ENCODE measurements at places on chromosomes 16 and 17.

GRCh38 chr16:47777220-47777619 is 316.1 kb downstream of the PHKB start:
- no peak for DNase-seq

- peak; percentile 50 for DNase-seq
These were observed 27.8 kb downstream of the CYB5D2 start for GRCh38 chr17:4170639-4171280.

DNA sequence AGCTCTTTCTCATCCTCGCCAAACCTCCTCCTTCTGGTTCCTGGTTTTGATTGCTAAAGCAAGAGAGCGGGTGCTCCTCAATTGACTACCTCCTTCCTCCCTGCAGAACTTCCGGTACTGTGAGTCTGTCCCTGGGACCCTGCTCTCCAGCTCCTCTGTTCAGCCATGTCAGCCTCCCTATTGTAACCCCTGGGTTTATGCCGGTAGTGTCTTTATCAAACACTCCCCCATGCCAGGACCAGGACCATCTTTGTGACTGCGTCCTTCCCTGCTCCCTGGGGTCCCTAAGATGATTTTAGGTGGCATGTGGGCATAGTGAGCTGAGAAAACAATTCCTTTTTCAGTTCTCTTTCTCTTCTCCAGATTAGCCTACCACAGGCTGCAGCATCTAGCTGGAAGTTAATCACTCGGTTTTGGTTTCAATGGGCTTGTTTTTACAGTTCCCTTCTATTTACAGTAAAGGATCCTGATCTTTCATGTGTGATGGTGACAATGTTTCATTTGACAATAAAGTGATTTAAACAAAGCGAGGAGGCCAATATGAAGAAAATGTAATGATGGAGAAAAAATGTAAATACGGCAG is 27.7 kb upstream of the IL21R start:
- no peak for DNase-seq

- no peak for DNase-seq
These were observed 58.9 kb downstream of the BAIAP2 start for GRCh38 chr17:81093619-81094508.

DNA sequence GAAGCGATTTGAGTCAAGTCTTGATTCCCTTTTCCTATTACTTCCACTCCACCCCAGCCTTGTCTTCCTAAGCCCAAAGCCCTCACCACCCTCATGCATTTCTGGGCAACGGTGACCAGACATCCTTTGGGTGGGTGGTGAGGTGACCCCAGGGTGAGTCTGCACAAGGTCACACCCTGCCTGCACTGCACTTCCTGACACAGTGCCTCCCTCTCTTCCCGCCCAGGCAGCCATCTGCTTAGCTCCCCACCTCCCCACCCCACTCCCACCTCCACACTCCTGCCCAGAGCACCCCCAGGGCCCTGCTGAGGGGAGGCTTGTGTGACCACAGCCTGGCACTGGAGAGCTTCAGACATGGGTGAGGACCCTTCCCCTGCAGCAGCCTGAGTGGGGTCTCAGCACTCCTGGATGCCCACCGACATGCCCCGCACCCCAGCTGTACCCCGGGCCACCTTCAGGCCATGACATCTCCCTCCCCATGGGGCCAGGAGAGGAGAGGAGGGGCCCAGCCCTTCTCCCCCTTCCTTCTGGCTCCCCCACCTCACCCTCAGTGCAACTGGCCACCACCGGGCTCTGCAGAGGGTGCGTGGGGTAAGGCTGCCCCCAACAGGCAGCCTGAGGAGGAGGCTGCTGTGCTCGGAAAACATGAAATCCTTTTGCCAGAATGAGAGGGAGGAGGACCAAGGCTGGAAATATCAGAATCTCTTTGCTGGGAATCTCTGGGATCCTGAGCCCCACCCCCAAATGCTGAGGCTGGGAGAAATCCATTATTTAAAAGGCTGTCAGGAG is 68.6 kb downstream of the CCT6B start:
- no peak for DNase-seq
